ENCODE measurements at places on chromosomes 12 and 14. TPM values are rescaled to one million over a fixed set of nuclear protein-coding genes. Genes with fewer than 3 reads are reported as not detected.

DNA sequence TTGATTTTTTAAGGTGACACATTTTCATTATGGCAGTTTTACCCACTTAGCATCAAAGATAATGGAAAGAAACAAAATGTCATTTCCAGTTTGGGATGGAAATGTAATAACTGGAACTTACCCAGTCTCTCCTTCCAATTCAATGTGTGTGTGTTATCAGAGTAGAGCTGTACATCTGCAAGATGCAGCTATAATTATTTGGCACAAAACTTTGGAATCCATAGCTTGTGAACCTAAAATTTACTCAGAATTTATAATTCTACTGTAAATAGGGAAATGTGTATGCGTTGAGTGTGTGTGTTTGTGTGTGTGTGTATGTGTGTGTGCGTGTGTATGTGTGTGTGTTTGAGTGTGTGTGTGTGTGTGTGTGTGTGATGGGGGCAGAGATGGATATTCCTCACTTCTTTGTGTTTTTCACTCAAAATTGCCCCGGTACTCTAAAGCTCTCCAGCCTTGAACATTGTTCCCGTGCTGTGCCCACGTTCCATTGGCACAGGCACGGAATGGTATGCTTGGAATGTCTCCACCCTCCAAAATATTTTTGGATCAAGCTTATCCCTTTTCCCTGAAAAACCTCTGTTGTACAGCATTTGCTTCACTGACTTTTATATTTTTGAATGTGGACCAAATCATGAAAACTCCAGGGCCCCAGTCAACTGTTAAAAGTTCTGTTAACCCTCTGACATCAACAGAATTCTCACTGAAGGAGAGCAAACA, 150.2 kb upstream of the BMP4 start:
- no peaks in the 10 kb centered on the region for H3K4me1 ChIP-seq
- no peak overlapping the region for H3K27ac ChIP-seq
- no peaks in the 10 kb centered on the region for H3K36me3 ChIP-seq
- H3K27me3 ChIP-seq, result no peaks in the 10 kb centered on the region

- H3K27me3 ChIP-seq, result no peaks in the 10 kb centered on the region
- no peak for DNase-seq
- no peaks in the 10 kb centered on the region for H3K36me3 ChIP-seq
Observed at GRCh38 chr12:92898755-92899154, 30.3 kb downstream of the EEA1 start.

DNA sequence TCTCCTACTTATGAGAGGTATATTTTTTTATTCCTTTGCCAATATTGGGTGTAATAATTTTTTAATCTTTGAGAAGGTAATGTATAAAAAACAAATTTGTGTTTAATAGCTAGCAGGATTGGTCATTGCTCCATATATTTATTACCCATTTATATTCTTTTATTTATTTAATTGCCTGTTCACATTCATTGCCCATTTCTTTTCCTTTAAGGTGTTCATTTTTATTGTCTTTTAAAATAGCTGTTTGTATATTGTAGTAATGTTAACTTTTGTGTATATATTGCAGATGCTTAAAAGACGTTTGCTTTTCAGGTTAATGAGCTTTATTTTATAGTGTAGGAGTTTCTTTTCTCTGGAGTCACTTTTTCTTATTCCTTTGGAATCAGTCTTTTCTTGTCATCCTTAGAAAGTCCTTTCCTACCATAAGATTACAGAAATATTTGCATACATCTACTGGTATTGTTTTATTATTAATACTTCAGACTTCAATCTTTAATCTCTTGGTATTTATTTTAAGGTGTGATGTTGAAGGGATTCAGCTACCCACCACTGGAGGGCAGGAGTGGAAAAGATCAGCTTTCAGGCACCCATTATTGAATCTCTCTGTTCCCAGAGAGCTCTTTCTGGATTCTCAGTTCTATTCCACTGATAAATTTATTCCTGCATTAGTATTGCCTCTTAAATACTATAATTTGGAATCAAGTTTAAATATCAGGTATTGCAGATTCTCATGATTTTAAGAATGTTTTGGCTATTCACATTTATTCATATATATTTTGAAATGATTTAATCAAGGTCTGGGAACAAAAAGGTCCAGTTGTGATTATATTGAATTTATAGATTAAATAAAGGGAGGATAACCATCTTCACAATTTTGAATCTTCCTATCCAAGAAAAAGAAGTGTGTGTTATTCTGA, 17.3 kb downstream of the PPM1A start:
- H3K36me3 ChIP-seq, result no peaks in the 10 kb centered on the region
- peak; percentile 61 for DNase-seq
- H3K27ac ChIP-seq, result no peak overlapping the region

DNA sequence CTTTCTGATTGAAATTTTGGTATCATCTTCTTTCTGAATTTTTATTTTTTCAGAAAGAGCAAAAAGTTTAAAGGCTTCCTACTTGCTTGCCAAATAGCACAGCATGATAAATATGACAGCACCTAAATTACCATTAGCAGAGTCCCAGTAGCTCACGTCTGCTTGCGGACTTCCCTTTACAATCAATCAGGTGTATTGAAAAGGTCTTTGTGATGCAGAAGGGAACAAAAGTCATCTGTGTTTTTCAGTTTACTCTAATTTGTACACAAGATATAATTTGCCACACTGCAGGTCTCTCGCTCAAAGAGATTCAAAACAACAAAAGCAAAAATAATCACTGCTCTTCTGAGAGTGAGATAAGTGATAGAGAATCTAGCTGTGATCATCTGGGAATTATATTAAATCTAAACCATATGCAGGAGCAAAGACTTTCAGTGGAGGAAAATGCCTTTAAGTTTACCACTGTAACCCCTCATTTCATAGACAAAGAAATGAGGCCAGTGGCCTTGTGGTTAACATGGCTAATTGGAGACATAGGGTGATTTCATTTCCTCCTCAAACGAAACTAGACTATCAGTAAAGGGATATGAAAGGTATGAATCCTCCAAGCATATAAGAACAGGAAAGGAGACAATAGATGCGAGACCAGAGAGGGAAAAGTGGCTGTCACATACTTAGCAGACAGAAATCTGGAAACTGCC, 240.8 kb upstream of the TMPO start:
- no peak overlapping the region for H3K4me3 ChIP-seq
- H3K4me1 ChIP-seq, result no peaks in the 10 kb centered on the region
- DNase-seq, result no peak

- H3K27me3 ChIP-seq, result no peaks in the 10 kb centered on the region
- H3K36me3 ChIP-seq, result no peaks in the 10 kb centered on the region
- peaks cover 25% of the 10 kb centered on the region for H3K4me1 ChIP-seq
Observed at GRCh38 chr12:64625243-64626077, 15.2 kb downstream of the RASSF3 start.

DNA sequence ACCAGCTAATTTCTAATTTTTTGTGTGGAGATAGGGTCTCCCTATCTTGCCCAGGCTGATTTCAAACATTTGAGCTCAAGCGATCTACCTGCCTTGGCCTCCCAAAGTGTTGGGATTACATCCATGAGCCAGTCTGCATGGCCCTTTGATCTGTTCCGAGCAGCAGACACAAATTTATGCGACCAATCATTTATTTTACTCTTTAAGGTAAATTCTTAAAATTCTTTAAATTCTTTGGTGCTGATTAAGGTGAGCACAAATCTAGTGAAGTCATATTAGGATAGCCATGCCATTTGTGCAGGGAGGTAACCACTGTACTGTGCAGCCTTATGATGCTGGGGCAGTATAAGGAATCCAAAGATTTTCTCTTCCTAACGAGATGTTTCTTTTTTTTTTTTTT, 135.7 kb downstream of the SRGAP1 start:
- no peaks in the 10 kb centered on the region for H3K4me1 ChIP-seq
- no peak overlapping the region for H3K4me3 ChIP-seq
- no peaks in the 10 kb centered on the region for H3K36me3 ChIP-seq
- H3K27ac ChIP-seq, result no peak overlapping the region
- no peak for DNase-seq

GRCh38 chr14:82298811-82299210, 765.2 kb upstream of the SEL1L start:
- H3K36me3 ChIP-seq, result no peaks in the 10 kb centered on the region
- no peak overlapping the region for H3K4me3 ChIP-seq
- H3K27ac ChIP-seq, result no peak overlapping the region
- DNase-seq, result no peak
- H3K4me1 ChIP-seq, result no peaks in the 10 kb centered on the region
- no peaks in the 10 kb centered on the region for H3K27me3 ChIP-seq

GRCh38 chr12:67747869-67748742, 99.6 kb downstream of the DYRK2 start:
- no peaks in the 10 kb centered on the region for H3K36me3 ChIP-seq
- H3K4me1 ChIP-seq, result no peaks in the 10 kb centered on the region
- H3K4me3 ChIP-seq, result no peak overlapping the region
- H3K27me3 ChIP-seq, result no peaks in the 10 kb centered on the region
- peak overlapping the region; percentile 48 for H3K27ac ChIP-seq

GRCh38 chr14:50924843-50925242, 19.4 kb downstream of the PYGL start:
- no peak overlapping the region for H3K27ac ChIP-seq
- no peaks in the 10 kb centered on the region for H3K27me3 ChIP-seq
- no peaks in the 10 kb centered on the region for H3K36me3 ChIP-seq
- DNase-seq, result no peak
- H3K4me1 ChIP-seq, result no peaks in the 10 kb centered on the region

DNA sequence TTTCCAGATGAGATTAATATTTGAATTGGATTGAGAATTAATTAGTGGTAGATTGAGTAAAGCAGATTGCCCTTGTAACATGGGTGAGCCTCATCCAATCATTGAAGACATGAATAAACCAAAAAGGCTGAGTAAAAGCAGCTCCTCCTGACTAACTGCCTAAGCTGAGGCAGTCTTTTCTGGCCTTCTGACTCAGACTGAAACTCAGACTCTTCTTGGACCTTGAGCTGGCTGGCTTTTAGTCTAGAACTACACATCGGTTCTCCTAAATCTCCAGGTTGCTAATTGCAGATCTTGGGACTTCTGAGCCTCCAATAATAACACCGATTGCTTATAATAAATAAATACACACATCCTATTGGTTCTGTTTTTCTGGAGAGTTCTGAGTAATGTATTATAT, 24.0 kb downstream of the FKBP11 start:
- no peak for DNase-seq
- no peak overlapping the region for H3K4me3 ChIP-seq
- no peaks in the 10 kb centered on the region for H3K36me3 ChIP-seq
- no peak overlapping the region for H3K27ac ChIP-seq

GRCh38 chr14:56057071-56057741, 61.0 kb upstream of the PELI2 start:
- H3K4me3 ChIP-seq, result no peak overlapping the region
- H3K27ac ChIP-seq, result no peak overlapping the region
- no peaks in the 10 kb centered on the region for H3K36me3 ChIP-seq
- H3K4me1 ChIP-seq, result no peaks in the 10 kb centered on the region

DNA sequence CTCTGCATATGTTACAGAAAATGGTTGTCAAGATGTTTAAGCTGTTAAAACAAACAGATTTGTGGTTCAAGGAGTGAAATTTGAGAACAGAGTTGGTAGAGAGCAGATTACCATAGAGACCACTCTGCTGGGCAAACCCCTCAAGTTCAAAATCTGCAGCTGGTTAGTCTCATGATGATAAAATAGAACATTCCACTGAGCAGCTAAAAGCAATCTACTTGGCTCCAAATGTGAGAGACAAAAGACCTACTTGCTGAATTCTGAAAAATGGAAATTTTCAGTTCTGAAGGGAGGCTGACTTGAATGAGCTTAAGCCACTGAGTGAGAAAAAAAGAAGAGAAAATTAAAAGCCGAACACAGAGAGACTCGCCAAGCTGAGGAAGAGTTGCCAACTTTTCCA, 519.3 kb downstream of the NOVA1 start:
- no peaks in the 10 kb centered on the region for H3K4me1 ChIP-seq
- no peak overlapping the region for H3K4me3 ChIP-seq
- no peak for DNase-seq
- no peak overlapping the region for H3K27ac ChIP-seq
- no peaks in the 10 kb centered on the region for H3K36me3 ChIP-seq
- no peaks in the 10 kb centered on the region for H3K27me3 ChIP-seq

GRCh38 chr14:47366006-47366405, 309.4 kb downstream of the MDGA2 start:
- H3K4me1 ChIP-seq, result no peaks in the 10 kb centered on the region
- DNase-seq, result no peak
- no peak overlapping the region for H3K27ac ChIP-seq
- H3K4me3 ChIP-seq, result no peak overlapping the region
- no peaks in the 10 kb centered on the region for H3K27me3 ChIP-seq
- no peaks in the 10 kb centered on the region for H3K36me3 ChIP-seq

DNA sequence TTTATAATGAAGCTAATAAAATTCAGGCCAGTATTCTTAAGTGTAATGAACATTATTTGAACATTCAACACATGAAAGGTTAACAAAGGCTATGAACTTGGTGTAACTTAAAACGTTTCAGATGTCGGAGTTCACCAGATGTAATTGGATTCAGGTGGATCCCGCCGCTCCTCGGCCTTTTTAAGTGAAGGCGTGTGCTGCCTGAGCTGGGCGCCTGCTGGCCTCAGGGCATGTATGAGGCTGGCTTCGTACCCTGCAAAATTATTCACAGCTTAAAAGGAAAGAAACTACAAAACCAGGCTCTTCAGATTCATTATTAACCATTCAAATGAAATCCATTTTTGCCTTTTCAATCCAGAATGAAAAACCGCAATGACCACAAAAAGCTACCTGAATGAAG, 69.9 kb downstream of the WIF1 start:
- no peaks in the 10 kb centered on the region for H3K4me1 ChIP-seq
- H3K27ac ChIP-seq, result no peak overlapping the region
- no peak for DNase-seq
- H3K27me3 ChIP-seq, result no peaks in the 10 kb centered on the region
- no peaks in the 10 kb centered on the region for H3K36me3 ChIP-seq
- H3K4me3 ChIP-seq, result no peak overlapping the region

DNA sequence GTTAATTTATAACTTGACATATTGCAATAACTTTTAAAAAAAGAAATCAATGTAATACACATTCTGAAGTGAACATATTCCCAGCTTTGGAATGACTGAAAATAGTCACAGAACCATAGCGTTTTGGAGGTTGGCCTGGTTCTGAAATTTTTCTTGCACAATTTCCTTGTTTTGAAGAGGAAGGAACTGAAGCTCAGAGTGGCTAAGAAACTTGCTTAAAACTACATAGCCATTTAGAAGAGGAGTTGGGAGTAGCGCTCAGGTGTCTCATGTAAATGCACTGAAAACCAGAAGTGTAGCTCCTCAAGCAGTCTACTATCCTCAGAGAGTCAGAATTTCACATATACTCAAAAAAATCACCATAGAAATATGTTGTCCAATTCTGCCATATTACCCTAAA, 41.2 kb downstream of the SLC38A1 start:
- no peak overlapping the region for H3K27ac ChIP-seq
- H3K4me1 ChIP-seq, result no peaks in the 10 kb centered on the region
- H3K27me3 ChIP-seq, result no peaks in the 10 kb centered on the region
- H3K4me3 ChIP-seq, result no peak overlapping the region
- no peak for DNase-seq

DNA sequence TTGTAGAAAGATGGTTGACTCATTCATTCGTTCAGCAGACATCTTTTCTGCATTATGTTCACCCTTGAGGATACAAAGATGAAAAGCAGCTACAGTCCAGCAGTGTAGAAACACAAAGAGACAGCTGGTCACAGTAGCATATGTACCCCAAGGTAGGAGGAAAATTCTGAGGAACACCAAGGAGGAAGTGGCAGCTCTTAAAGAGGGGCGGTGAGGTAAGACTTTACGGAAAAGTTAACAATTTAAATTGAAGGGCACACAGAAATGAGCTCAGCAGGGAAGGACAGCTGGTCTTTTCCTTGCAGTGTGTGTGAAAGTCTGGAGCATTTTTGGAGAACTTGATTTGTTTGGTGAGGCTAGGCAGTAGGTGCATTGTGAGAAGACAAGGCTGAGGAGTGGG, 3.5 kb downstream of the SLC35E3 start:
- no peak overlapping the region for H3K27ac ChIP-seq
- no peak for DNase-seq
- peaks cover 8% of the 10 kb centered on the region for H3K36me3 ChIP-seq
- H3K27me3 ChIP-seq, result no peaks in the 10 kb centered on the region

The COPS7A gene
- total RNA-seq, result 48.0 TPM

The ABCC9 gene
- total RNA-seq, result 3.7 TPM

The BICDL1 gene
- total RNA-seq, result 9.2 TPM

The MEG3 gene
- 135 TPM for total RNA-seq

The GDF3 gene
- total RNA-seq, result not detected
